ENCODE measurements at places on chromosomes 3 and 15.

DNA sequence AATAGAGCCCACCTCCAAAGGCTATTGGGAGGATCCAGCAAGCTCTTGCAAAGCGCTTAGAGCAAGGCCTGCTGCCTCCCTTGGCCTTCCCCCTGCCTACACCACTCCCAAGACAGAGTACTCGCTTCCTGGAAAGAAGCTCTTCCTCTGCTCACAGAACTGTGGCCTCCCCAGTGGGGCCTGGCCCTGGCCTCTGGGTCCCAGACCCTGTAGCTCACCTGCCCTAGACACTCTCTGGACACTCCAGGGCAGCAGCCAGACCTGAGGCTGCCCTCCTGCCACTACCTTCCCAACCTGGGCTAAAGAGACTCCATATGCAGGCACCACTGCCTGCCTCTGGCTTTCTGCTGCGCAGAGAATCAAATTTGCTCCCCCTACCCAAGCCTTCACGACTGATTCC lies 49.9 kb downstream of the GRIP2 start:
- no peak for DNase-seq

DNA sequence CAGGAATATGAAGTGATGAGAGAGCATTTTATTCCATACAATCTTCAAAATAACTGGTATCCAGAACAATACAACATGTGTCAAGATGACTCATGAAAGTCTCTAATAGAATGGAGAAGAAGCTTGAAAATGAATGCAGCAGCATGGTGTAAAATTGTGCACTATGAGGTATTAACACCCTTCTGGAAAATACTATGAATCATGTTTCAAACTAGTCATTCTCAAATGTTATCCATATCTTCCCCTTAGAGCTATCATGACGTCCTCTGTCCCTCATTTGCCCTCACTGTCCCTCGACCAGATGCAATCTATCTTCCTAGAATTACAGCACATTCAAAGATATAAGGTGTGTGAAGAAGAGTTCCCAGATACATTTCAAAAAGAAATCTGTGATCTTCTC lies 198.2 kb downstream of the NECTIN3 start:
- DNase-seq, result no peak

DNA sequence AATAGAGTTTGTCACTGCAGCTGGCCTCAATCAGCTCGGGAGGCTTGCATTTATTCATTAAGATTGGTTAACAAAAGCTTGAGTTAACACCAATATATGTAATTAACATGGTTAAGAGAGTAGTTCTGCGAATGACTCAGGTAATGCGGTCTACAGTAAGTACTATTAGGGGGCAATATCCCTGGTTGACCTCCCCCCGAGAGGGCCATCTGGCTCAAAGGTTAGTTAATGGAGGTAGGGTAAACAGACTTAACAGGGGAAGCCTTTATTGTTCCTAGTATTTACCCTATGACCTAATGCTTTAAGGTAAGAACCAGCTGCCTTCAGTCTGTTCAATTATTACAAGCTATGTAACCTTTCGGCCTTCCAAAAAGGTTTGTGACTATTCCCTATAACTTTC lies 403.3 kb upstream of the SGO1 start:
- DNase-seq, result no peak

GRCh38 chr15:56346414-56346813 lies 18.8 kb upstream of the TEX9 start:
- no peak for DNase-seq

DNA sequence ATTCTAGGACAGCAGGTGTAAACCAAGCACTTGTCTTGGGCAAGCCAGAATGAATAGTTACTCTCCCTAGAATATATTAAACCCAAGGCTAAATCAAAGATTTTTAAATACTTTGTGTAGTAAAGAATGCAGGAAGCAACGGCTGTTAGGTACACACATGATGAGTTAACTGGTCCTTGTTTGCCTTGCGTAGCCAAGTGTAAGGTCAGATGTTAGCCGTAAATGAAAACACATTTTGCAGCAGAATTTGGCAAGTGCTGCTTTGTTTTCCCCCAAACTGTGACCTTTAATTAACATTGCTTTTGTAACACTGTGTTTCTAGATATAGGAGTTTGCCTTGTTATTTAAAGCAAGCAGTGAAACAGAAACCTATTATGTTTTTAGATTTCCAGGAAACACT lies 368.7 kb downstream of the IL5RA start:
- no peak for DNase-seq

DNA sequence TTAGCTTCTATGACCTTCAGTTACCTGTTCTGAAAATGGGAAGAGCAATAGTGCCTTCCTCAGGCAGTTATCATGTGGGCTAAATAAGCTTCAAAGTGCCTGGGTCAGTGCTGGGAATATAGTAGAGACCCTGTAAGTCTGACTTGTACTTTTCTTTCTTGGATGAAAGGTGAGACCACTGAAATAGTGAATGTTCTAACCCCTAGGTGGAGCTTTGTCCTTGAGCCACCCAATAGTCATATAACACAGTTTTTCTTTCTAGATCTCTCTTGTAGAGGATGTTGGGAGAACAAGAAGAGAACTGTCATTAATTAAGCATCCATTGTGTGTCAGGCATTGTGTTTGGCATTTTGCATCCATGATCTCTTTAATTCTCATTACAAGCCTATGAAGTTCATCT lies 13.0 kb upstream of the BFSP2 start:
- DNase-seq, result no peak
